Activated gamma-delta T cell (primary cell): ENCODE measurements at places on chromosomes 4 and X.
A peak's percentile ranks its signal among the peaks of the same experiment; 100 is the strongest.

DNA sequence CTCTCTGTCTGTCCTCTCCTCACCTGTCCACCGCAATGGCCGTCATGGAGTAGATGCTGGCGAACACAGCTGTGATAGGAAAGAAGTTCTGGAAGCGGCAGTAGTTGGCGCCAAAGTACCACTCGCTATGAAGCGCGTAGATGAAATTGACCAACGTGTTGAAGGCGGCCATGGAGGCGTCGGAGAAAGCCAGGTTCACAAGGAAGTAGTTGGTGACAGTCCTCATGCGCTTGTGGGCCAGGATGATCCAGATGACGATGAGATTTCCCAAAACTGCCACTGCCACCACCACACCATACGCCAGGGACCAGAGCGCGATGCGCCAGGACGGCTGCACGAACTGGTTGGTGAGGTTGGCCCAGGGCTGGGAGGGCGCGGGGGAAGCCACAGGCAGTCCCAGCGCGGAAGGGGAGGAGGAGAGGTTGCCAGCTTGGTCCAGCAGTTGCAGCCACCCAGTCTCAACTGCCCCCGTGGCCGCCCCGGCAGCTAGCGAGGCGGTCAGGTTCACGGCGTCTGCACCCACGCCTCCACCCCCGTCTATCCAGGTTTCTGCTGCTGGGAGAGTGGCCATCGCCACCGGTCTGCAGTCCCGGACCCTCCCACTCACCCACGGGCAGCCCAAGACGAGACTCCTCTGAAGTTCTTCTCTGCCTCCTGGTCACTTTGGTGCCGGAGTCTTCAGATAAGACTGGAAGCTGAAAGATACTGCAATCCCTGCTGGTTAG, 518 bp downstream of the TACR3 start:
- no peak for DNase-seq

DNA sequence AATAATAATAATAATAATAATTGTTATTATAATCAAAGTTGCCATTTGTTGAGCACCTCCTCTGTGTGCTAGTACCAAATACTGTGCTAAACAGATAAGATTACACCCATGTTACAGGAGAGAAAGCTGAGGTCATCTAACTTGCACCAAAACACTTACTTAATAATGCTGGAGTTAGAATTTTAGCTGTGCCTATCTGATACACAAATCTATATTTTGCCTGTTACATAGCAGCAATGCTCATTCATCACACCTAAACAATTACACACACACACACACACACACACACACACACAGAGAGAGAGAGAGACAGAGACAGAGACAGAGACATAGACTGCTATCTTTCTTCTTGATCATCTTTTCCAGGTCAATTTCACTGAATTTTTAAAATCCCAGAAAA, 170.9 kb upstream of the KLF3 start:
- DNase-seq: no peak

- DNase-seq: no peak
These were observed 3.6 kb downstream of the IRS4 start for GRCh38 chrX:108732630-108733321.

DNA sequence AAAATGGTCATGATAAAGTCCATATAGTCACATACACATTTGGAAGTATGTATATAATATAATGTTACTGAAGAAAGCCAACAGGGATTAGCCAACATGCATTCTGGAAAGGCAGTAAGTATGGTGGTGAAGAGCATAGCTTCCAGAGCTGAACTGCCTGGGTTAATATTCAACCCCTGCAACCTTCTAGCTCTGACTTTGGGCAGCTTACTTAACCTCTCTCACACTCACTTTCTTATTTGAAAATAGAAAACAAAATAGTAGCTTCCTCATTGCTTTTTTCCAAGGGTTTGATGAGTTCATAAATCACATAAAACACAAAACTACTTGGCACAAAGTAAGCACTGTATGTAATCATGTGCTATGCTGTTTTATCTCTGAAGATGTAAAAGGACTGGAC, 216.4 kb downstream of the CHIC2 start:
- DNase-seq: no peak

DNA sequence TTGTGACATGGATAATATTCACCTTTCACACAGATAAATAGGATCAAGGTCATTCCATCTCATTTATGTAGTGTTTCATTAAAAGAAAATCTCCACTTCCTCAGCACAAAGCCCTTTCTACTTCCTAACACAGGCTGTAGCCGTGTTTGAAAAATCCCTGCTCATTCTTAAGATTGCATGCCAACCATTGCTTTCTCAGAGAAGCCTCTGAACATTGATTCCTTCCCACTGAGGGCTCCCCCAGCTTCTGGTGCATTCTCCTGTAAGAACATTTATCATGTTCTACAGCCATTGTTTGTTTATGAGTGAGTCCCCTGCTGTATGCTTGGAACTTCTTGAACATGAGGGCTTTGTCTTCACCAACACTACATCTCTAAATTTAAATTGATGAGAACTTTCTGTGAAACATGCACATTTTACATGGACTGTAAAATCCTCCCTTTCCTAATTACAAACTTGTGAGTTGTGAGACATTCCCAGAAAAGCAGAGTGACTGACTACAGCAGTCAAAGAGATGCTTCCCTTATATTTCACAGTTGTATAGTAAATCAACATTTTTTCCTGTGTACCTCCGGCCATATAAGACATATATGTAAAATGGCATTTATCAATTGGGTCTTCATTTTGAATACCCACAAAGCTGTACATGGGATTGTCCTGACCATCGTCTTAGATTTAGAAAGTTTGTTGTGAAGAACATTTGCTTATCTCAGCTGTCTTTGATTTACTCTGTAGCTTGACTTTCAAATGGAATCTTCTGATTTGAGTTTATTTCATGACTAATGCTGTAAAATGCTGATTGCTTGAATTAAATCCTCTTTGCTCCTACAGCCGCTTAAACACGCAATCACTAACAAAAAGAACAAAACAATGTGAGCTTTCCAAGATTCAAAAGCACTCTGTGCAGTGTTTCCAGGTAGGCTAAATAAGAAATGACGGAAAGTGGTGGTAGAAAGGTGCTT, 600.5 kb upstream of the SLIT2 start:
- DNase-seq: no peak

DNA sequence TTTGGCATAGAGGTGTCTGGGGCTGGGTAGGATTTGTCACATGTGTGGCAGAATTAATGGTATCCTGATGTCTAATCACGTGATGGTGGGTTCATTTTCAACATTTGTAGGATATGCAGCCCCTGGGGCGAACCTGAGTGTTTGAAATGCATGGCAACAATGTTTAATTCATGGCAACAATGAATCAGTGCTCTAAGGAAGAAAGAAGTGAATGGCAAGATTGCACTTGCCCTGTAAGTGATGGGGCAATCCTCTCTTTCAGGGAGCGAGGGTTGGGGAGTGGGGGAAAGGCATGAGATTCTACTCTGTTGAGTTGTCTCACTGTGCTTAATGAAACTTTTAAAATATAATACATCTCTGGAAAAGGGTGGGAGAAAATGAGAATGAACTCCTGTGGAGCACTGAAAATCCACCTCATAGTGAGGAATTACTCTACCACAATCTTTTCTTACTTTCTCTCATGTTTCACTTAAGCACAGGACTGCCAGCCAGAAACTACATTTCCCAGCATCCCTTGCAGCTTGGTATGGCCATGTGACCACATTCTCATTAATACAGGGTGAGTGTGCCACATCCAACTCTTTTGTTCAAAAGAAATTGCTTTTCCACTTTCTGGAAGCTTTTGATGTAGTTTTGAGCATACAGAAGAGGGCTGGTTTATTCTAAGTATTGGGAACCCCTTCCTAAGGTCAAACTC, 64.0 kb upstream of the PGM2 start:
- no peak for DNase-seq

- no peak for DNase-seq
These were observed 8.9 kb downstream of the AMER1 start for GRCh38 chrX:64196606-64197005.

DNA sequence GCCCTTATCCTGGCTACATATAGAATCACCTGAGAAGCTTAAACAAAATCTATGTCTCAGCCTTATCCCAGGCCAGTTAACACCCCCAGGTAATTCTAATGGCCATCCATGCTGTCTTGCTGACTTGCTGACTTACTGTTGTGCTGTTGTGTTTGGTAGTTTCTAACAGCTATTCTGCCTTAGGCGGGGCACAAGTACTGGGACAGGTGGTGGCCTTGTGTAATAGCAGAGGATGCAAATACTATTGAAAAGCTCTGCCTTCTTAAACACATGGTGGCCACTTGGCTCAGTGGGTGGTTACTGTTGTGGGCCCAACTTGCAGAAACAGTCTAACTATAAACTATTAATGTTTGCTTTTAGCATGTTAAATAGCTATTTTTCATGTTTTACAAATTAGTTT, 56.2 kb downstream of the CDS1 start:
- no peak for DNase-seq

- DNase-seq: no peak
These were observed 4.7 kb downstream of the NEUROG2 start for GRCh38 chr4:112511093-112511802.

GRCh38 chr4:142778430-142778829, 67.7 kb downstream of the INPP4B start:
- no peak for DNase-seq

DNA sequence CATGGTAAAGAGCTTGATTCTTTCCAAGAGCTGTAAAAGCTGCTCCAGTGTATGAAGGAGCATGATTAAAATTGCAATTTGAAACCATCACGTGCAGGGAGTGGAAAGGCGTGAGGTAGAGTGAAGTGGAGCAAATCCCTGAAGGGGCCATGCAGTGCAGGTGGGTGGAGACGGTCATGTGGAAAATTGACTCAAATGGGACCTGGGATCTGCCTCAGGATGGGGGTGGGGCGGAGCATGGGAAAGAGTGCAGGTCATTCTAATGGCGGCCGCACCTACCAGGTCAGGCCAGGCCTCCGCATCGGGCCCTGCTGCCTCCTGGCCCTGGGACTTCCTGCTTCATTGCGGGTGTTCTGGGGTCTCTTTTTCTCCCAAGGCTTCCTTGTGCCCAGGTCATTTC, 25.3 kb upstream of the TRIM60 start:
- no peak for DNase-seq

DNA sequence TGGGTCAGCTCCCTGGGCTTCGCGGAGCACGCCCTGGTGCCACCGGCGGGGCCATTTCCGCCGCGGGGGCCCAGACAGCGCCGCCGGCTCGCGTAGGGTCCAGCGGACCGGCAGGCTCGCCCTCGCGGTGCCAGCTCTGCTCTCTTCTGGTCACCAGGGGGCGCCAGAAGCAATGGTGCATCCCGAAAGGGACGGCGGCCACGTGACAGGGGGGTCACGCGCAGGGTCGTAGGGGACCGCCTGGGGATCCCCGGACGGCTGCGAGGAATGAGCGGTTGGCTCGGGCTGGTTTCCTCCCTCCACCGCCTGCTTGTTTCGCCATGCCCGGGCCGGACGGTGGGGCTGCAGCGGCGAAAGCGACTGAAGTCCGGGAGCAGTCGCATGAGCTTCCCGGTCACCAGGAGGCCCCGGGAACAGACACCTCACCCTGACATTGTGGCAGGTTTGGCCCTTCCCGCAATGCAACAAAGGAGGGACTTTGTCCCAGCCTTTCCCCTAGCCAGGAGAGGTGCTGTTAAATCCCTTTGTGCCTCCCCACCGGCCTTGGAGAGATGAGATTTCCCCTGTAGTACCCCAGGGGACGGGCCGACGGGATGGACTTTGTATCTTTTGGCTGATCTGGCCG, 15.8 kb downstream of the ZCCHC12 start:
- DNase-seq: peak; percentile 25

DNA sequence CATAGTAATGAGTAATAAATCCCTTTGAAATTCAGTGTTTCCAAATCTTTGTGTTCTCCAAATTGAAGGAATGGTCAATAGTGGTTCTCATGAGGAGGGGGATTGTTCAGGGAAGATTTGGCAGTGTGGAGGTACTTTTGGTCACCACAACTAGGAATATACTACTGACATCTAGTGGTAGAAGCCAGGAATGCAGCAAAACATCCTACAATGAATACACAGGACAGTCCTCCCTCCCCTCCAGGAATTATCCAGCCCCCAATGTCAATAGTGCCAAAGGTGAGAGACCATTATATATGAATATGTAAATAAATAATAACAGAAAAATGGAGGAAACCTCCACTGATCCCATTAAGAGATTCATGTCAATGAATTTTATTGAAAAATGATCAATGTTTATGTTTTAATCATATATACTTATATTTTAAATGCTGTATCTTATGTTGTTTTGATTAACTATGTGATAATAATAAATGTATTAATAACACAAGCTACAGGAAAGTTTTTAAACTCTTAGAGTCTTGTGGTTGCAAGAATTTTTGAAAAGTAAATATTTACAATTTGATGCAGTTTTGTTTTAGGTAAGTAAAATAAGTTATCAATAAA, 14.4 kb upstream of the FAM9A start:
- DNase-seq: no peak

- DNase-seq: no peak
These were observed 100.2 kb upstream of the IL13RA1 start for GRCh38 chrX:118627084-118627758.

DNA sequence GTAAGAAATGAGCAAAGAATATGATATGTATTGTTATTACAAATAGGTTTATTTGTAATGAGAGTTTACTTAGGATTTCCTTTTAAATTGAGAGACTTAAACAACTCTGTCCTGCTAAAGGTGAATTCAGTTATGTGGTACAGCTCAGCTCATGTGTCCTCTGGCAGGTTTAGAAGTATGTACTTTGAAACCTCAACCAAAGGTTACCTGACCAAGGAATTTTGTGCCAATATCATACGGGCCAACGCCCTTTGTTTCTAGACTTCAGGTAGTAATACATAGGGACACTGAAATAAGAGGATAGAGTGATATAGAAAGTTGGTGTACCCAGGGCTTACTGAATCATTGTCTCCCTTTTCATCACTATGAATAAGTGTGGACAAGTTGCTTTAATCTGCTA, 25.7 kb downstream of the SLAIN2 start:
- no peak for DNase-seq

- no peak for DNase-seq
These were observed 77.6 kb downstream of the HDAC8 start for GRCh38 chrX:72495046-72495445.

- DNase-seq: no peak
These were observed 127.5 kb downstream of the PAPSS1 start for GRCh38 chr4:107592519-107592918.

DNA sequence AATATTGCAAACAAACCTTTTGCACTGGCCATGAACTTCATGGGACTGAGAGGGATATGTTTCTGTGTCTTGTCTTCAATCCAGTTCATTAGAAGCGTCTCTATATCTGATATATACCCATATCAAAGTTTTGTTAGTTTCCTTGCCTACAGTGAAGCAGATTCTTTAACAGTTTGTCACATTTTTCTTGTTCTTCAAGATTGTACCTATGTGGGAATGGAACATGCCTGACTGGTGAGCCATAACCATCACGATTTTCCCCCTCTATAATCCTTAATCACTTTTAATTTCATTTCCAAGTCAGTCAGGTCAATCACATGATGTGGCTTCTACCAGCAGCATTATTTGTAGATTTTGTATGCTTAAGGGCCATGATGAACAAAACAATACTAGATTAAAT, 197.1 kb upstream of the PDE5A start:
- DNase-seq: no peak

GRCh38 chrX:100994352-100995281, 25.1 kb downstream of the ARL13A start:
- DNase-seq: no peak

GRCh38 chrX:150410513-150410912, 47.4 kb downstream of the MAMLD1 start:
- no peak for DNase-seq

- no peak for DNase-seq
These were observed 1.0 kb upstream of the DAPP1 start for GRCh38 chr4:99815597-99816011.
